Upper lobe of right lung (tissue), 1 donor: ENCODE measurements at places on chromosomes 2 and 18. TPM values are rescaled to one million over a fixed set of nuclear protein-coding genes. Genes with fewer than 3 reads are reported as not detected.

The ANKRD62 gene
- total RNA-seq = 0.12 TPM

The CCDC85A gene
- 22.2 TPM for total RNA-seq

The TWIST2 gene
- 12.2 TPM for total RNA-seq

The PTPN4 gene
- 45.4 TPM for total RNA-seq

The SCN2A gene
- 0.58 TPM for total RNA-seq

The NETO1 gene
- not detected for total RNA-seq

The ABCA12 gene
- 0.17 TPM for total RNA-seq

- no peaks in the 10 kb centered on the region for H3K27me3 ChIP-seq
- no peak for DNase-seq
- no peaks in the 10 kb centered on the region for H3K36me3 ChIP-seq
- no peak overlapping the region for H3K27ac ChIP-seq
These were observed 116.5 kb downstream of the NCK2 start for GRCh38 chr2:105861200-105861599.

DNA sequence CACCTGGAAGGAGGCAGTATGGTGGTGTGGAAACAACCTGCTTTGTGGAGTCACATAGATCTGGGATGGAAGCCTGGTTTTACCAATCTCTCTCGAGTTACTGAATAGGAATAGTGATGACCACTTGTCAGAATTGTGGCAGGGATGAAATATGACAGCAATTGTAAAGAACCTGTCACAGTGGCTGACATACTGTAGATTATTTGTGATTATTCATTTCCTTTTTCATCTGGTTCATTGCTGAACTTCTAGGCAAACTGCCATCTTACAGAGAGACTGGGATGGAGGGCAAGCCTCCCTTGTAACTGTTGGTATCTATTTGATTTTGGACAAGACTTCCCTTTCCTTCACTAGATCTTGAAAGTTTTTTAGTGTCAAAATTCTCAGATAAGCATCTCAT, 42.0 kb downstream of the FMNL2 start:
- no peaks in the 10 kb centered on the region for H3K27me3 ChIP-seq
- H3K36me3 ChIP-seq = no peaks in the 10 kb centered on the region
- H3K4me3 ChIP-seq = no peak overlapping the region
- no peak overlapping the region for H3K27ac ChIP-seq

GRCh38 chr2:169509298-169509885, at the start of gene KLHL41:
Gene KLHL41, plus strand, starts transcription at chr2:169509702. Its CDS starts 77 bp downstream, at chr2:169509779.
- no peak within 1 kb of the TSS for H3K27ac ChIP-seq
- no peaks in the 10 kb centered on the region for H3K27me3 ChIP-seq
